Choroid plexus epithelial cell (primary cell): ENCODE measurements at places on chromosomes 2 and 18.
A peak's percentile ranks its signal among the peaks of the same experiment; 100 is the strongest.

GRCh38 chr2:28588292-28588670, 92.4 kb downstream of the PLB1 start:
- DNase-seq = peak; percentile 49

DNA sequence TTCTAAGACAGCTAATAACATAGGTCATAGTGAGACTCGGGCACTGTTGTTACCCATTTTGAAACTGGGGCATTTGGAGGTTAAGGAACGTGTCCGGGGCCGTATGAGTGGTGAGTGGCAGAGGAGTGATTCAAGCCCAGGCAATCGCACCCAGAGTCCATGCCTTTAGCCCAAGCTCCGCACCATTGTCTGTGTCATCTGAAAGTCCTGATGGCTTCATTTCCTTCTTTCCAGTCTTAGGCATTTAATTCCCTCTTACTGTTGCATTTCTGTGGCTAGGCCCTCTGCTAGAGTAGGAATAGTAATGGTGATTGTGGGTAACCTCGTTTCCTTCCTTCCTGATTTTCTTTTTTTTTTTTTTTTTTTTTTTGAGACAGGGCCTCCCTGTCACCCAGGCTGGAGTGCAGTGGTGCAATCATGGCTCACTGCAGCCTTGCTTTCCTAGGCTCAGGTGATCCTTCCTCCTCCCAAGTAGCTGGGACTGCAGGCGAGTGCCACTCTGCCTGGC, 49.8 kb upstream of the ASB1 start:
- peak; percentile 18 for DNase-seq

DNA sequence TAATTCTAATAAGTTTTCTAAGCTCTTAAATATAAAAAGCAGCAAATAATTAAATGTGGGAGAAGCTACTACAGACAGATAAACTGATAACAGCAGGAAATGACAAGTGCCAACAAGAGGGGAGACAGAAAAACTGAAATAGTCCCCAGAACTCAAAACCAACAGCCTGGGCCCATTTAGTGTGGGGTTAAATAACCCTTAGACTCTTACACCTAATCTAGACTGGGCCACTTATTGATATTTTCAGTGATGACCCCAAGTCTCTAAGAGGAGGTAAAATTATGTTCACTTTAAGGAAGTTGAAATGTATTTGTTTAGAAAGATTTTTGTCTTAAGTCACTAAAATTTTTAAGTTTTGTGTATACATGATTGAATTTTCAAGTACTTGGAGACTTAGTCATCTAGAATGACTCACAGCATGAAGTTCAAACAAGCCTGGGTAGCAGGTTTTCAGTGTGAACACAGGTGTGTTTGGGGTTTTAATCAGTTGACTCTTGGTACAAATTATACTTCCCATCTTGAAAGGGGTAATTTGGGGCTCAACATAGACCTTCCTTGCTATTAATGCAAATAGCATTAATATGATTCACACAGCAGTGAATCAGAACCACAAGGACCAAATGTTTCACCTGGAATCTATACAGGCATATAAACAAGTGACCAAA, 54.9 kb upstream of the MYO3B start:
- DNase-seq = peak; percentile 52

DNA sequence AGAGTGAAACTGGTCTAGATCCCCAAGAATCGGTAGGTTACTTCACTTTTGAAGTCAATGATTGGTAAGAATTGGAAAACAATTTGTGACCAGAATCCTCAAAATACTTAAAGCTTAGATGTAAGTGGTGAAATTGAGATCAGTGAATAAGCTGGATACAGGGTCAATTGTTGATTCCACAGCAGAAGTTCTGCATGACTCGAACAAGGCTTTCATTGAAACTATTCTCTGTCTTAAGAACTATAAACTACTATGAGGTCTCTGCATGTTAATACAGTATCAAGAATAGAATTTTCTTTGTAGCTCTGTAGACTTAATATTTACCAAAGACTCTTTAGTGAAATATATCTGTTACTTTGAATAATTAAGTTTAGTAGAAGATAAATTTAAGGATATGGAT, 324.2 kb upstream of the FIGN start:
- no peak for DNase-seq

DNA sequence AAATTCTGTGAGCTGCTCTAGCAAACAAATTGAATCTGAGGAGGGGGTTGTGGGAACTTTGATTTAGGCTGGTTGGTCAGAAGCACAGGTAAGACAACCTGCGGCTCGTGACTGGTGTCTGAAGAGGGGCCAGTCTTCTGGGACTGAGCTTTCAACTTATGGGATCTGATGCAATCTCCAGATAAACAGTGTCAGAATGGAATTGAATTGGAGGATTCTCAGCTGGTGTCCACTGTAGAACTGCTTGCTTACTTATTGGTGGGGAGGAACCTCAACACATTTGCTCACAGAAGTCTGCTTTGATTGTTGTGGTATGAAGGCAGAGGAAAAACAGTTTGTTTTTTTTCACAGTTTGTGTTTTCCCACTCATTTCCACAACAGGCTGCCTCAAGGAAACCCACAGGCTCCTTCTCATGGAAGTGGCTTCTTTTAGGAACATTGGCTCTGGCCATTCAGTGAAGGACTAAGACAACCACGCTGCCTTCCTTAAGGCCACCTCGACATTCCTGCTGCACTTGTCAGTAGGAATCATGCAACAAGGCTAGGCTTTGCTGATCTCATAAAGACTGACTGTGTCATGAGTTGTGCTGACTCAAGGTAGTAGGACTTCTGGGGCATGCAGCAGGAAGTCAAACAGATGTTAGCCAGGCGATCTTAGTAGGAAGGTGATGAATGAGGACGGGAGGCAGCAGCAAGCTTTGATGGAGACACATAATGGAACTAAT, 104.7 kb downstream of the TSN start:
- DNase-seq = peak; percentile 17

DNA sequence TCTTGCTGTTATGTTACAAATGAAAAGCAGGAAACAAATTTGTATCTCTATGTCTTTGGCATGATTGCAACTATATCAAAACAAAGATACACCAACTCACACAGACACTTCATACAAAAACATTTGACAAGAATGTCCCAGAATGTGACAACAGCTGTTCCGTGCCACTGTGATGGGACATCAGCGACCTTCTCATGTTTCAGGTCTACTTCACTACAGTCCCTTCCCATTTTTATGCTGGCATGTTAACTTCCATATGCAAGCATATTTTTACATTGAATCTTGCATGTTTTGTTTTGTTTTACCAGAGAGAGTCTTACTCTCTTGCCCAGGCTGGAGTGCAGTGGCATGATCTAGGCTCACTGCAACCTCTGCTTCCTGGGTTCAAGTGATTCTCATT, 71.2 kb downstream of the STK25 start:
- DNase-seq = no peak

GRCh38 chr18:78582898-78583738, 396.5 kb upstream of the SALL3 start:
- DNase-seq = no peak

- peak; percentile 96 for DNase-seq
Observed at GRCh38 chr2:133841900-133842299, 273.6 kb upstream of the NCKAP5 start.

- DNase-seq = no peak
Observed at GRCh38 chr2:173966274-173967098, 1.3 kb upstream of the SP3 start.

- peak; percentile 79 for DNase-seq
Observed at GRCh38 chr2:79887747-79888374, 375.0 kb downstream of the CTNNA2 start.

GRCh38 chr2:39107156-39107555, 13.7 kb downstream of the SOS1 start:
- peak; percentile 40 for DNase-seq

- no peak for DNase-seq
Observed at GRCh38 chr2:199757233-199757870, 93.6 kb downstream of the FTCDNL1 start.

- no peak for DNase-seq
Observed at GRCh38 chr18:77173275-77174030, 40.9 kb upstream of the MBP start.

GRCh38 chr2:38697116-38697840, 31.4 kb downstream of the GALM start:
- DNase-seq = no peak

DNA sequence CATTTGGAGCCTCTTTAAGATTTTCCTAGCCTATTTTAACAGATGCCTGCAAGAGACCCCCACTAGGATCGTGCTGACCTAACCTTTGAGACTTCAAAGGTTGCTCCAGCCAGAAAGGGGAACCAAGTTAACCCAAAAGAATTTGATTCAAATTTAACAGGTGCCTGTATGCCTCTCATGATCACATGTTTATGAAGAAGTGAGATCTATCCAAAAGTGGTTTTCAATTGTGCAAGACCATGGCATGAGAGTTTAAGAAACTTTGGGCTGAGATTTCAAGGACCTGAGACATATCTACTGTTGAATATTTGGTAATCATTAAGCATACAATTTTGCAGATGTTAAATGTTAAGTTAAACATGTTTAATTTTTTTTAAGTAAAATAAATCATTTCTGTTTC, 1.3 kb upstream of the RSAD2 start:
- no peak for DNase-seq

- DNase-seq = peak; percentile 76
Observed at GRCh38 chr18:25299426-25300300, 52.3 kb downstream of the ZNF521 start.

DNA sequence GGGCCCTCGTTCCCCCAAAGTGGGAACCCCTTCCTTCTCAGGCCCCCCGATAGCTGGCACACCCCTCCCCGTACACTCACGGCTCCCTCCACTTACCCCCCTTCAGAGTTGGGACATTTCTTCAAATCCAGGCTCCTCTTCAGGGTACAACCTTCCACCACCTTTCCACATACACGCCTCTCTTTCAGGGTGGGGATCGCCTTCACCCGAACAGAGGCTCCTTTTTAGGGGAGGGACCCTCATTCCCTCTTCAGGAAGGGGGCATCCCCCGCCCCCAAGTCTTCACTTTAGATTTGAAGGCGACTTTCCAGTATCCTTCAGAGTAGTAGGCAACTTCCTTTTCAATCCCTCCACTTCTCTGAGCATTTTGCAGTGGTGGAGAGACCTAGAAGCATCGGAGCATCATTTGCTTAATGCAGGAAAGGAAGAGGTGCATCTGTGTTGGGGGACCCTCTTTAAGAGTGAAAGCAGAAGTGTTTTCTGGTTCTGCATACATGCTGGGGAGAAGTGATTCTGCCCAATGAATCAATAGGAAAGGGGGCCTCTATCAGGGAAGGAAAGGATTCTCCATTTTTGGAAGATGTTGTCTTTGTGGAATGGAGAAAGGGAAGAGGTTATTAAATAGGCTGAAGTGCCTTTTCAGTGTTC, 845 bp downstream of the EML4 start:
- peak; percentile 25 for DNase-seq

GRCh38 chr18:75507636-75508035, 80.1 kb upstream of the SMIM21 start:
- DNase-seq = peak; percentile 91

- DNase-seq = no peak
Observed at GRCh38 chr2:72696559-72696958, 129.3 kb downstream of the EXOC6B start.

DNA sequence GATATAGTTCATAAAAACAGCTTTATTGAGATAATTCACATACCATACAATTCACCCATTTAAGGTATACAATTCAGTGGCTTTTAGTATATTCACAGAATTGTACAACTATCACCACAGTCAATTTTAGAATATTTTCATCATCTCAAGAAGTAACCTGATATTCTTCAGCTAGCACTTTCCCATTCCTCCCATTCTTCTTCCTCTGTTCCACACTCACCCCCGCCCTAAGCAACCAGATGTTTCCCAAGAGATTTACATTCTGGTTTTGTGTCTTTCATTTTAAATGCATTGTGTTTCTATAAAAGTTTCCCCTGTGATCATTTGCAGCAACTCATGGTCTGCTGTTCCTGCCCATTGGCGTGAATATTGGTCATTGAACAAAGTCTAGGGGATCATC, 5.4 kb downstream of the GPN1 start:
- no peak for DNase-seq

GRCh38 chr2:169845016-169845415, 17.8 kb downstream of the UBR3 start:
- no peak for DNase-seq

- DNase-seq = no peak
Observed at GRCh38 chr2:190579915-190580846, 45.7 kb upstream of the NEMP2 start.

GRCh38 chr2:74573747-74574562, 19.4 kb downstream of the DOK1 start:
- DNase-seq = peak; percentile 78

DNA sequence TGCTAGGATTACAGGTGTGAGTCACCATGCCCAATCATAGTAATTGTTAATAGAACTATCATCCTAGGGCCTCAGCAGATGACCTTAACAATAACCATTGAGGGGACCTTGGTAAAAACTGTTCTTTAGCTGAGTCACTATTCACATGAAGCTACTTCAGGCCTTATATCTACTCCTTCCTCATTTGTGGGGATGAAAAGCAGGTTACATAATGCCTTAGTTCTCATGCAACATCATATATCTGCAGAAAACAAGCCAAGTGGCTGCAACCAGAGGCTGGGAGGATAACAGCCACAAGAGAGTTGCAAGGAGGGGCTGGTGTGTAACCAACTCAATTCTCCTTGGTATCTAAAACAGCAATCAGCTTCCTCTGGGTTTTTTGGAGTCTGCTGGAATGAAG, 445.4 kb downstream of the NBAS start:
- no peak for DNase-seq

- DNase-seq = peak; percentile 20
Observed at GRCh38 chr2:136242687-136243277, 124.8 kb upstream of the CXCR4 start.

DNA sequence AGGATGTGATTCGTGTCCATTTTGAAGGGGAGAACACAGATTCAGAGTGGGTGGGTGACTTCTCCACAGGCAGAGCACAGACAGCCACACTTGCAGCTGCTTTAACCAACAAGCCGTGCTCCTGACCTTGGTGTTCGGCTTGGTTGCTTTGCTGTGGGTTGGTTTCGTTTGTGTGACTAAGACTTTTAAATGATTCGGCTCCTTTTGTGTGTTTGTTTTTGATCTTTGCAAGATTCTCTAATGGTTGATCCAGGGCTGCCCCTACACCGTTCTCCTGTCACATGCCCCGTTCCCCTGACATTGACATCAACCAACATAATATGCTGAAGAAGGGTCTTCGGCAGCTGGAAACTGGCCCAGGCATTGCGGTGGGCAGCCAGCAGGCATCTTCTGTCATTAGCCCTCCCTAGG, 95.9 kb upstream of the MBOAT2 start:
- DNase-seq = peak; percentile 83

DNA sequence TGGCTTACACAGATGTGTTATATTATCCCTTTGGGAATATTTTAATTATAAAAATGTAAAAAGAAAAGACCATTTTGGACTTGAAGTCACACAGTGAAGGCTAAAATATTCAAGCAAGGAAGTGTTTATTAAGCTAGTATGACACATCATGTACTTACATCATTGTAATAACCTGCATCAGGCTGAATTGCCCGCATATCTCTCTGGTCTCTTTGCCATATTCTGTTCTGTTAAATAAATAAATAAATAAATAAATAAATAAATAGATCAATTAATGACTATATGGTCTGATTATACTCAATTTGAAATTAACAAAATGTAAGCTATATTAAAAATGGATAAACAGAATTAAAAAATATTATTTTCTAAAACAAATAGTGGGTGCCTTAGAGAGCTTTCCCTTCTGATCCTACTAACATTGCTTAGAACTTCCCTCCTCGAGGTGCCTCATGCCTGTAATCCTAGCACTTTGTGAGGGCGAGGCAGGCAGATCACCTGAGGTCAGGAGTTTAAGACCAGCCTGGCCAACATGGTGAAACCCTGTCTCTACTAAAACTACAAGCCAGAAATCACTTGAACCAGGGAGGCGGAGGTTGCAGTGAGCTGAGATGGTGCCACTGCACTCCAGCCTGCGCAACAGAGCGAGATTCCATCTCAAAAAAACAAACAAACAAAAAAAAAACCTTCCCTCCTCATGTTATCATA, 42.0 kb downstream of the WDR33 start:
- peak; percentile 37 for DNase-seq
